ENCODE measurements at places on chromosomes 2 and 18. TPM values are rescaled to one million over a fixed set of nuclear protein-coding genes. Genes with fewer than 3 reads are reported as not detected.

- DNase-seq = no peak
Measured at GRCh38 chr18:74108460-74108859, 39.2 kb downstream of the FBXO15 start.

- DNase-seq = no peak
Measured at GRCh38 chr2:99640635-99641151, 150.9 kb upstream of the REV1 start.

DNA sequence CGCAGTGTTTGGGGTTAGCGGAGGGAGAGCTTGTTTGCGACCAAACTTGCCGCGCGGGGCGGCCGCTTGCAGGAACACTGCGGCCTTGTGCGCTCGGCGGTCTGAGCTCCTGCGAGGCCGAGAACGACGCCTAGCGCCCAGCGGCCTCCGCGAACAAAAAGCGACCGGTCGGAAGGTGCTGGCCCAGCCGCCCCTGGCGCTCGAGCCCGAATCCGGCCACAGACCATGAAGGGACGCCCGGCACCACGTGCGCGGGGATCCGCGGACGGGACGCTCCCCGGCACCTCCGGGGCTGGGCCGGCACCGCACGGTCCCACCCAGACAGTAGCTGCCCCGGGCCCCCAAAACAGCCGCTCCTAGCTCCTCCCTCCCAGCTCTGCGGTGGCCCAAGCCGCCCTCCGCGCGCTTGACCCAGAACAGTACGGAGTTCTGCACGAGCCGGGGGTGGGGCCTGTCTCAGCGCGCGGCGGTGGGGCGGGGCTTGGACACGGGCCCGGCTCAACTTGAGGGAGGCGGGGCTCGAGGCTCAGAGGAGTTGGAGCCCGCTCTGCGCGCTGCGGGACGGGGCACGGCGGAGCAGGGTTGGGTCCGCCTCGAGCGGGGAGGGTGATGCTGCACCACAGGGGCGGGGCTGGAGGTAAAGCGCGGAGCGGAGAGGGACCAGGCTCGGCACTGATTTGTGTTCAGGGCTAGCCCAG lies 664 bp upstream of the IMPA2 start:
- peak; percentile 95 for DNase-seq

GRCh38 chr2:151978709-151979108 lies 120.1 kb downstream of the CACNB4 start:
- no peak for DNase-seq

GRCh38 chr2:207688597-207688996 lies 22.8 kb upstream of the CCNYL1 start:
- DNase-seq = no peak

DNA sequence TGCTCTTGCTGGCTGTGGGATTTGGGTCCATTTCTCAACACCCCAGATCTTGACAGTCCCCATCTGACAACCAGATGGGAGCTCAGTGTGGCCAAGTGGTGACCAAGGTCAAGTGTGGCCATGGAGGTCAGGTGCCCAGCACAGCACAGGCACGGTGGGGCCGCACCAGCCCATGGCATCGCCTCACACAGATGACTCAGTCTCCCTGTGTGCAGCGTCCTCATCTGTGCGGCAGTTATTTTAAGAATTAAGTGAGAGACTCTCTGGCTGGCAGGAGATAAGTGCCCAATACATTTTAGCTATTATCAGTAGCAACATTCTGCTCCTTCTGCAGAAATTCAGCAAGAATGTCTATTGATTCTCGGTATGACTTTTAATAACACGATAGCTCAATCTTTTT lies 167.2 kb downstream of the DDX1 start:
- no peak for DNase-seq

DNA sequence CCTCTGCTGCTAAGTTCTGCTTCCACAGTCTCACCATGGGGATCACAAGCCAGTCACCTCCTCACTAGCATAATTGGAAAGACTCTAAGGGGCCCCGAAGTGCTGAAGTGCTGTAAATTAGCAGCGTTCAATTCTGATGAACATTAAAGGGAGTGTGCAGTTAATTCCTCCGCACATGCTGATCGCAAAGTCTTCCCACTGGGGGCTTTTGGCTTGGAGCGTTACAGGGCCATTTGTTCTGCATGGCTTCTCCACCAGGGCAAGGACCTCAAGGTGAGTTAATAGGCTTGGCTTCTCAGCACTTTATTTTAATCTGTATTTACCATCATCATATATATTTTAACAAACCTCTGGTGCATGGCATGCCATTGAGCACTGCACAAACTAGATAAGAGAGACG lies 216.3 kb upstream of the PARD3B start:
- DNase-seq = no peak

- DNase-seq = no peak
Measured at GRCh38 chr2:19541884-19542283, 183.5 kb upstream of the OSR1 start.

GRCh38 chr18:13296867-13297574 lies 78.5 kb downstream of the LDLRAD4 start:
- no peak for DNase-seq

DNA sequence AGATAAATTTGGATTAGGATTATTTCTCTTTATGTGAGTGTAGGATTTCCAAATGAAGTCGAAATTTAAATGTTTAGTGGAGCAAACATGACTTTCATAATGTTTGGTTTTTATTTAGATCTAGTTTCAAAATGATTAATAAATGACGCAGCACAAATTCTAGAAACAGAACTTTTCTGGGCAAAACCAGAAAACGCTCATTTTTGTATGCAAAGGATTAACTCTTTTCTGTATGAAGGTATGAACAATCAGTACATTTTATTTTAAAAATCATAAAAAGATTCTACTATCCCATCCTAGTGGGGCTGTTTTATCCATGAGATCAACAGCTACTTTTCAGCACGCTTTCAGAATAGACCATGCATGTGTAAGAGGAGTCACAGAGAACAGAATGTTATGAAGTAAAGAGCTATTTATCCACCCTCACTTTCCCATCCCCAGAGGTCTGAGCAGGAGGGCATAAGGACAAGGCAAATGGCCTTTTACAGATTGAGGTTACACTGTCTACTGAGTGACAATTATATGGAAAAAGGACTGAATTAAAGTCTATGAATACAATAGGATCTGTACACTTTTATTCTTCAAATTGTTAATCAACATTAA lies 270.8 kb downstream of the ZEB2 start:
- DNase-seq = no peak

GRCh38 chr18:76938619-76939018 lies 116.3 kb downstream of the ZNF236 start:
- no peak for DNase-seq

GRCh38 chr2:120283649-120284048 lies 31.0 kb downstream of the RALB start:
- no peak for DNase-seq

DNA sequence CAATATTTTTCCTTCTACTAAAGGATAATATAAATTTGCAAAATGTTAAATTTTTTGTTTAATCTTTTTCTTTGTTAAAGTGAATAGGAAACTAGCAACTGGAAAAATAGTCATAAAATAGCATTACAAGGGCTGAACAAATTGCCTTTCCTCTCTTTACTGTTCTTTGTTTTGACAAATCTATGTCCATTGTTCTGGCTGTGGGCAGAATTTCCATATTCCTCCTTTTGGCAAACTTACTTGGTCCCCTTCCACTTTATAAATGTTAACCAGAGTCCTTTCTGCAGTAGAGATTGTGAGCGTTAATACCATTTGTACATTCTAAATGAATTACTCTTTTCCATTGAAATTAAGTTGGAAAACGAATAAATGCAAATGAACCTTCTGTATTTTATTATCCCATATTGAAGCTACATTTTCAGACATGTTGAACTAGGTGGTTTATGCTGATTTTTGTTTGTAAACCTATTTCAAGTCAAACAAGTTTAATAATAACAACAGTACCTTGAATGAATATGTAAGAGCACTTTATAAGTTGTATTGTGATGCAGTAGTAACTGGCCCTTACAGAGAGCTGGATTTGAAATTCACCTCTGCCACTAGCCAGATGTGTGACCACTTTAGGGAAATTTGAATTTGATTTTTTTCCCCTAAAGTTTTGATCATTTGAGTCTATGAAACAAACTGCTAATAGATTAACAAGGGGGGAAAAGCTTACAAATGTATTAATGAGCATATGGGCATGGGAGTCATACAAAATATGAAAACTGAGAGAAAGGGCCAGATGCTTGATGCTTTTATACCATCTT lies 3.3 kb downstream of the RNF125 start:
- no peak for DNase-seq

DNA sequence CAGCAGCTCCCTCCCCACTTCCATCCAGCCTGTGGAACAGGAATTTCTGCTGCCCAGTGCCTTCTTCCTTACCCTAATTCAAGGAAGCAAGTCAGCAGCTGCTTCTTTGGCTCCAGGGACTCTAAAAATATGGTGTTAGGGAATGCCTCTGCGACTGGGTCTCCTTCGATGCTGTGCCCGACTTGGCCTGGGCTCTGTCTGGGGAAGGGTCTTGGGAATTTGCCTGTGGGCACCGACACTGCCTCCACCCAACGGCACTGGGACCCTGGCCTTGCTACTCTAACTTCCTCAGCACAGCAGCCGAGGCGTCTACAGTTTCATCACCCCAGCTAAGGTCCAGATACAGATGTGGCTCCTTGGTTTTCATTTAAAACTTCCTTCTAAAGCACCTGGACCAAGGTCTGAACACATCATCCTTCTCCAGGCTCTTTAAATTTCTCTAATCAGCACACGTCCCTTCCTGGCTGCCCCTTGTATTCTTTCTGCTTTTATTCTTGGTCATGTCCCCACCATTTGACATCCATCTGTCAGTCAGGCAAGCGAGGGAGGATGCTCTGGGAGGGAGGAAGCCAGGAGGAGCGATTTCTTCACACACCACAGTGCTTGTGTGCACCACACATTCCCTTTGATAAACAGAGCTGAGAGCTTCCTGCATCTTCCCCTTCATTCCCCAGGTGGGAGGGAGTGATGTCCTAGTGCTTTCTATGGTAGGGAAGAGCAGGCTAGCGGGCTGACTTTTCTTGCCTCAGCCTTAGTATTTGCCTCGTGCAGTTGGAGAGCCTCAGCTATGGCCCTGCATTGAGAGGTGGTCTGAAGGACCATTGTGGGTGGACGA lies 6.8 kb downstream of the LBH start:
- no peak for DNase-seq

DNA sequence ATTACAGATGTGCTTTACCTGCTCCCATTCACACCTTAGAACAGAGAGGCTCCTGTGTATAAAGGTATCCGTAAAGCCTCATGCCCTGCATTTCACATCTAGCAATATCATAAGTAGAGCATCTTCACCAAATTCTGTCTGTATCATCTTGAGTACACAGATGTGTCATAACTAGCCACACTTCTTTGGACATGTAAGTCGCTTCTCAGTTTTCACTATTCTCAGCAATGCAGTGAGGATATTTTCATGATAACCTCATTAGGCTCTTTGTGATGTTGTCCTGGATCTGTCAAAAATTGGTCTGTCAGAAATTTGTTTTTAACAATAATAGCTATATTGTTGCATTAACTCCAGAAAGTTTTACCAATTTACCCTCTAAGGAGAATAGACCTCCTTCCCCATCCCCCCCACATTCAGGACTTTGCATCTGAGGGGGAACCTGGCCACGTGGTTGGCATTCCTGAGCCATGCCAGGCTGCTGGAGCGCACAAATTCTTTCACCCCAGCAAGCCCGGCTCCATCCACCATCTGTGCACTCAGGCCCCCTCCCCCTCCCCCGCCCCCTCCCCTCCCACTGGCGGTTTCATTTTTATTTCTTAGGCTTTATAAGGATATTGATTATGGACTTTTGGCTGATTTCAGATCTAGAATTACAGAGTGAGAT lies 34.1 kb downstream of the AGAP1 start:
- no peak for DNase-seq

- peak; percentile 71 for DNase-seq
Measured at GRCh38 chr2:146579147-146579930, 1265.5 kb upstream of the ACVR2A start.

The PAX8 gene
- total RNA-seq = not detected

The CYP27A1 gene
- total RNA-seq = 0.13 TPM

The INO80B gene
- 26.6 TPM for total RNA-seq

The SNED1 gene
- total RNA-seq = 0.38 TPM

The ANKRD30BL gene
- total RNA-seq = not detected

The IL1RL2 gene
- total RNA-seq = 2.6 TPM

The COL4A3 gene
- total RNA-seq = under 0.01 TPM

The NTSR2 gene
- not detected for total RNA-seq

The SATB2 gene
- 1.6 TPM for total RNA-seq

The BOLL gene
- not detected for total RNA-seq

Measured in bronchial epithelial cell (primary cell).